ENCODE measurements at places on chromosomes 3 and 15. TPM values are rescaled to one million over a fixed set of nuclear protein-coding genes. Genes with fewer than 3 reads are reported as not detected.
A peak's percentile ranks its signal among the peaks of the same experiment; 100 is the strongest.

- DNase-seq: peak; percentile 83
Measured at GRCh38 chr3:60594025-60594424, 657.2 kb downstream of the FHIT start.

DNA sequence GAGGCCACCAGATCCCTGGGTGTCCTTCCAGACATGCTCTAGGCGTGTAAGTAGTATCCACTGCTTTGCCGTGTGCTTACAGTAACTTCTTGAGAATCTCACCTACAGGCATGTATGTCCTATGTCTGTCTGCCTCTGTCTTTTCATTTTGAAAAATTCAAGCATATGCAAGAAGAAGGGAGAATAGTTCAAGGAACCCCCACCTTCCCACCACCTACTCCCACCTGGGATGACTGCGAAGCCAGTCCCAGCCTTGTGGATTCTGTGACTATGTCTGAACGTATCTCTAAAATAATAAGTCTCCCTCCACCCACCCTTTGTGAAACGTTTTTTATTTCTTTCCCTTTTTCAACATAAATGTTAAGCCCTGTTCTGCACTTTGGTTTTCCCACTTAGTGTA is 15.0 kb downstream of the CHST13 start:
- no peak for DNase-seq

Gene PPP4R2
- total RNA-seq: 71.4 TPM

Gene KCNAB1
- 5.4 TPM for total RNA-seq

DNA sequence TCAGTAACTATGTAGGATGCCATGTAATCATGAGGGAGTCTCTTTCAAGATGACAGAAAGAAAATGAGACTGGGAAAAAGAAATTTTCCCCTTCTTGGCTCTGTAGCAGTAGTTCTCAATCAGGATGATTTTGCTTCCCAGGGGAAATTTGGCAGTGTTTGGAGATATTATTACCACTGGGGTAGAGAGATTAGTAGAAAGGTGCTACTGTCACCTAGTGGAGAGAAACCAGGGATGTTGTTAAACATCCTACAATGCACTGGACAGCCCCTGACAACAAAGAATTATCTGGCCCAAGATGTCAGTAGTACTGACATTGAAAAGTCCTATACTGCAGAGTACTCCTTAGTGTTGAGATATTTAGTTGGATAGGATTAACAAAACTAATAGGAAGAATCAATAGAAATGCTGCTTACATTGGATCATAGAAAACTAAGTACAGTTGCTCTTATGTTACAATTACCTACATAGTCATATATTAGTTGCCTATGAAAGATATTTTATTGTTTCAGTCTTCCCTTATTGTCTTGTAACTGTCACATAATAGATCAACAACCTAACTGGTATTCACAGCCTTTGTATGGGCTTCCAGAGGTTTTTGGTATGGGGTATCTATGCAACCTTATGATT is 433.3 kb downstream of the RAP2B start:
- no peak for DNase-seq

DNA sequence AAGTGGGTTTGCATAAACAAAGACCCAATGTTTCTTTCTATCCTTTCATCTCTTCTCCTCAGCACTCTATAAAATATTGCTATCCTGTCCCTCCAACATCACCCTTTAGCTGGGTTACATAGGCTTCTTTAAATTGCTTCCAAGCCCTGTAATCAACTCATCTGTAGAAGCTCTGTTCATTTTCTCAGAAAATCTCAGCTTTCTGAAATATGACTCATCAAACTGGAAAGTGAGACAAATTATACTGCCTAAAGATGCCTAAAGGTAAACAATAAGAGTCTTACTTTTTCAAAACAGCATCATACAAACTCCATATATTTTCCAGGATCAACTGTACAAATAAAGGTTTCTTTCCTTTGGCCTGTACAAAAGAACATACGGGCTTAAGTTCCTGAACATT is 33.8 kb downstream of the EFL1 start:
- no peak for DNase-seq

Gene PRR20G
- not detected for total RNA-seq

Gene ELL3
- total RNA-seq: 9.0 TPM

DNA sequence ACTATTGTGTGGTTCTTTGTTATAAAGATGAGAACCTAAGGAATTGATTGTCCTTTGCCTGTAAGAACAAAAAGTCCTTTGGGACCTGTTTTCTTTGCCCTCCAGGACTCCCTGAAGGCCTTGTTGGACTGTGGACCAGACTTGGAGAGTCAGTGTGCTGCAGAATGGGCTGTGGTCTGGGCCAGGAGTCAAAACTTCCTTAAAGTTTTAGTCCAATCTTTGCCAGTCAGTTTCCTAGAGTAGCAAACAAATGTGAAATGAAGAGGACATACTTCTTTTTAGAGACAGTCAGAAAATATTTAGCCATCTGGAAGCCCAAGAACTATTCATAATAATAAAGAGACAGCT is 45.4 kb downstream of the PDE8A start:
- no peak for DNase-seq

Gene SCN5A
- total RNA-seq: 0.33 TPM

- no peak for DNase-seq
Measured at GRCh38 chr15:79101866-79102581, 11.4 kb upstream of the RASGRF1 start.

- peak; percentile 80 for DNase-seq
Measured at GRCh38 chr3:48709051-48709461, 8.0 kb downstream of the IP6K2 start.

DNA sequence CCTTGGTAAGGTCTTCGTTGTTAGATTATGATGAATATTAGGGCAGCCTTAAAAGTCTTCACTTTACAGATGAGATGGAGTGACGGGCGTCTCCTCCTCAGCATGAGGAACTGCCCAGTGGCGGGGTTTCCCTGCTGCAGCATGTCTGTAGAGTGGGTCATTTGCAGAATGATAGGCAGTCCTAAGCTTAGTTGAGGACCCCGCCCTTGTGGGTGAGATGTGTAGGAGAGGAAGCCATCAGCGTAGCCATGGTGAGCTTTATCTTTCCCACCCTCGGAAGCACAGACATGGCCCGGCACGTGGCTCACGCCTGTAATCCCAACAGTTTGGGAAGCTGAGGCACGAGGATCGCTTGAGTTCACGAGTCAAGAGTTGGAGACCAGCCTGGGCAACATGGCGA is 877 bp downstream of the NIT2 start:
- DNase-seq: no peak

Gene TJP1
- 92.8 TPM for total RNA-seq

DNA sequence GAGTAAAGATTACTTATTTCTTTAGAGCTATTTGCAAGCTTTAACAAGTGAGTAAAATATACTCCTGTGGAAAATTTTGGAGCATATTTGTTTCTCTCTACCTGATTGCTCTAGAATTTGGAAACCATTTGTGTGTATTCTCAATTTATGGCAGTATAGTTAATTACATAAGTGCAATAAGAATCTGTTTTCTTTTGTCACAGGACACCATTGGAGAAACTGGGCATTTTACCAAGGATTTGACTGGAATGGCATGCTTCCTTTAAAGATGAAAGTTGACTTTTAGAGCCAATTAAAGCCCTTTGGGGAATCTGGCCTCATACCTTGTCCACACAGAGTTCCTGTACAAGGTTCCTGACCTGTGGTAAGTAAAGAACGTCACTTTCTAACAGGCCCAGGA is 38.4 kb downstream of the PAQR5 start:
- no peak for DNase-seq

DNA sequence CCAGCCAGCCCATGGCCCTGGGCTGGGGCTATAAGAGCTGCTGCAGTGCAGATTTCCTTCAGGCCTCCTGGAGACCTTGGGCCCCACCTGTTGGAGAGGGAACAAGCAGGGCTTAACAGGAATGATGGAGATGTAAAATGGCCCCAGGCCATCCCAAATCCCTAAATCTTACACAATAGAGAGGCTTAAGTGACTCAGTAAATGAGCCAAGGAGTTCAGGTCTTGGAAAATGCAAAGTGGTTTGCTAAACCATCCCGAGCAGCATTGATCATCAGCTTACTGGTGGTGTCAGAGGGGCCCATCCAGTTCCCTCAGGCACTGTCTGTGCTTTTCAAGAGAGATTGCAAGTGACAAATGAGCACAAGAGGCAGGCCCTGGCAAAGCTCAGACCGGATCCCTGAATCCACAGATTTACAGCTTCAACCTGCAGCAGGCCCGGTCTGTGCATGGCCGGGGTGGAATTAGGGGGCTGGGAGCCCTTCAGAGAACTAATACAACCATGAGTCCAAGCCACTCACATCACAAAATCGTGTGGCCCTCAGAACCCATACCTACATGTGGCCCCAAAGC is 325.4 kb downstream of the UACA start:
- no peak for DNase-seq

Gene TMEM42
- 20.3 TPM for total RNA-seq

Gene AADACL2
- total RNA-seq: not detected

Gene GOLGA6D
- not detected for total RNA-seq

- no peak for DNase-seq
Measured at GRCh38 chr15:78109156-78109555, 16.8 kb downstream of the SH2D7 start.

GRCh38 chr3:54243056-54243931 is 120.9 kb downstream of the CACNA2D3 start:
- no peak for DNase-seq

- no peak for DNase-seq
Measured at GRCh38 chr3:57820479-57820878, 64.4 kb downstream of the SLMAP start.

DNA sequence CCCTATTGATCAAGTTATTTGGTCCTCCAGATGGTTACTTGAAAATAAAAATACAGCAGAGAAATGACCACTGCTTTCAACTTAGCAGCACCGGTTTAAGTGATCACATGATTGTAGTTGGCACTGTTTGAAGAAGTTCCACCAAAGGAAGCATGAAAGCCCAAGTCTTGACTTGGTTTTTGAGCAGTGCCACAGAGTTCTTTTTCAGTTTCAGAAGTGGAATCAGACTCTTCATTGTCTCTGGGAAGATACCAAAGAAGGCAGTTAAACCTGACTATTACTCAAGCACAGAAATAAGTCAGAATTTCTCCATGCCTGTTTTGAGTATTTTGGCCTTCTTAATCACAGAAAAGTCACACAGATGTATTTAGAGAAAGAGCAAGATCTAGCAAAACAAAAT is 66.7 kb downstream of the BBX start:
- no peak for DNase-seq

DNA sequence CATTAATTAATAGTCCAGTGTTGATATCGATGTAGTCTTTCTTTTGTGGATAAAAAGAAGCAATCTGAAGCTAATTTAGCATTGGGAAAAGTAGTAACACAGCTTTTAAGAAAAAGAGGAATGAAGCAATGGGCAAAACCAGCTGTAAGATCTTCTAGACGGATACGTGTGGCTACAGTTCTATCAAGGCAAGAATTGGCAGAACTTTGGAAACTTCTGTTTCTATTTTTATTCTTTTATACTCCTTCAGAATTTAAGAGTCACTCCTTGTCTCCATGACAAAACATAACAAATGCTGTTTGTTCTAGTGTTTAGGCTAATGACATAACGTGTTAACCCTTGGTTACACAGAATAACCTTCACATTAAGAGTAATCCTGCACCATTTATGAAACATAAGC is 289.2 kb downstream of the ROBO2 start:
- no peak for DNase-seq

- DNase-seq: no peak
Measured at GRCh38 chr15:28113394-28114113, 14.4 kb upstream of the OCA2 start.

Gene WDR72
- total RNA-seq: 1.2 TPM

GRCh38 chr3:114452256-114452655 is 158.4 kb downstream of the TIGIT start:
- no peak for DNase-seq

Measured in breast epithelium (tissue), 4 donors.